ENCODE measurements at places on chromosomes 16 and 17.
A peak's percentile ranks its signal among the peaks of the same experiment; 100 is the strongest.

- no peak overlapping the region for H3K27ac ChIP-seq
- H3K27me3 ChIP-seq, result no peaks in the 10 kb centered on the region
- DNase-seq, result no peak
- H3K4me3 ChIP-seq, result no peak overlapping the region
- H3K4me1 ChIP-seq, result peaks cover 12% of the 10 kb centered on the region
Observed at GRCh38 chr16:25040543-25040942, 25.4 kb upstream of the ARHGAP17 start.

GRCh38 chr17:58005031-58005727, 1.9 kb downstream of the SRSF1 start:
- peaks cover 46% of the 10 kb centered on the region for H3K4me1 ChIP-seq
- peak overlapping the region; percentile 99 for H3K27ac ChIP-seq
- H3K36me3 ChIP-seq, result peaks cover 59% of the 10 kb centered on the region

- H3K36me3 ChIP-seq, result peaks cover 55% of the 10 kb centered on the region
- peak; percentile 94 for DNase-seq
- H3K4me1 ChIP-seq, result peaks cover 30% of the 10 kb centered on the region
- peak overlapping the region; percentile 66 for H3K27ac ChIP-seq
- H3K27me3 ChIP-seq, result no peaks in the 10 kb centered on the region
Observed at GRCh38 chr17:76714822-76715495, 4.2 kb upstream of the MXRA7 start.

DNA sequence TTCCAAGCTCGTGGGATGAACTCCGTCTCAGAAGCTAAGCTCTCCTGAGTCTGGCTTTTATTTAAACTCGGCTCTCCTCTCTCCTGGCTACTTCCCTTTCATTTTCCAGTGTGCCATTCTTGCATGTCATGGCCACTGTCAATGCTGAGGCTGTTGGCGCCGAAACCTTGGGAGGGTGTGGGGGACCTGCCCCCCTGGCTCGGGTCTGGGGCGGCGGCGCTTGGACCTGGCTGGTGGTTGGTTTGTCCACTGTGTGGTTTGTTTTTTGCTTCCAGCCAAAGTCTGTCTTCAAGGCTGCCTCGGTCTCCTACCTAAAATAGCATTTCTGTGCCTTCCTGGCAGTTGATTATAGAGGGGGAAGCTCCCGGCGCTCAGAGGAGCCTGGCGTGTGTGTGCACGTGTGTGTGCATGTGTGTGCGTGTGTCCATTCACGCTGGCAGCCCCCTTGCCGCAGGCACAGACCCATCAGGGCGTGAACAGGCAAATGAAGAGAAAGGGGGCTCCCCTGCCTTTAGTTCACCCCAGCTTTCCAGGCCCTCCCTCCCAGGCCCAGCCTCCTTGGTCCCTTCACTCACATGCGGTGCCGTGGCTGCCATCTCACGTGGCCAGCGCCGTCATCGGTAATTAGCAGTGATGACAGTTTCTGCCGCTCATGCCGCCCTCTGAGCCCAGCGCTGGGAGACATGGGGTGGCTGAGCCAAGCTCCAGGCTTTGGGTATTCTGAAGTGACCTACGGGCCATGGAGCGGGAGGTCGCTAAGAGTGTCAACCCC, 179.9 kb downstream of the SEC14L1 start:
- H3K4me1 ChIP-seq, result peaks cover 37% of the 10 kb centered on the region
- H3K36me3 ChIP-seq, result no peaks in the 10 kb centered on the region
- H3K4me3 ChIP-seq, result peak overlapping the region; percentile 66
- no peak overlapping the region for H3K27ac ChIP-seq

DNA sequence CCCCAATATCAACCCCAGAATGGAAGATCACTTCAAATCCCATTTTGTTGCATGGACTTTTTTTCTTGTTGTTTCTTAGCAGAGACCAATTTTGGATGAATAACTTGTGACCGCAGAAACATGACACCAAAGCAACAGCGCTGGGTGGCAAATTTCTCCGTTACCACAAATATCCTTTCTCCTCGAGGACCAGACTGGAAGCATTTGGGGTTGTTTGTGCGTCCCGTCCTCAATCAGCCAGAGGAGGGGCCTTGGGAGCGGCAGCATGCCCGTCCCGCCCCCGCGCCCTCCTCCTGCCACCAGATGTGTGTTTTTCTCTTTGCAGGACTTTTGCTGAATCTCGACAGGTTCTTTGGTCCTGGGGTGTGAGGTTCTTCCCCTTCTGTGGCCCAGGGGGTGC, 282.5 kb upstream of the FOXF1 start:
- H3K36me3 ChIP-seq, result no peaks in the 10 kb centered on the region
- no peak for DNase-seq
- H3K4me3 ChIP-seq, result no peak overlapping the region
- no peak overlapping the region for H3K27ac ChIP-seq
- no peaks in the 10 kb centered on the region for H3K4me1 ChIP-seq

GRCh38 chr16:70437582-70438557, 1.0 kb downstream of the ST3GAL2 start:
- DNase-seq, result peak; percentile 71
- H3K27ac ChIP-seq, result peak overlapping the region; percentile 96

DNA sequence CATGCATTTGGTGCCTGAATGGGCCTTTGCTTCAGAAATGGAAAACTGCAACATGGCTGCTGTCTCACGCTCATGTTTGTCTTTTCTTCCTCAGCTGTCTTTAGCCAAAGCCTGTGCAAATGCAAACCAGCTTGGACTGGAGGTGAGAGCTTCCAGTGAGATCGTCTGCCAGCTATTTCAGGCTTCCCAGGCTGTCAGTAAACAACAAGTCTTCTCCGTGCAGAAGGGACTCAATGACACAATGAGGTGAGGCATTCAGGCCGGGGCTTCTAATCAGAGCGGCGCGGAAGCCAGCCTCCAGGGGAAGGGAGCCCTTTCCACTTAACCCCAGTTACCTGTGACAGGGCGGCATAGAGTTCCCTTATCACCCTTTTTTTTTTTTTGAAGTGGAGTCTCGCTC, 14.3 kb downstream of the CCNF start:
- no peaks in the 10 kb centered on the region for H3K27me3 ChIP-seq
- no peaks in the 10 kb centered on the region for H3K4me1 ChIP-seq
- no peak for DNase-seq
- H3K36me3 ChIP-seq, result peaks cover 53% of the 10 kb centered on the region
- no peak overlapping the region for H3K4me3 ChIP-seq

DNA sequence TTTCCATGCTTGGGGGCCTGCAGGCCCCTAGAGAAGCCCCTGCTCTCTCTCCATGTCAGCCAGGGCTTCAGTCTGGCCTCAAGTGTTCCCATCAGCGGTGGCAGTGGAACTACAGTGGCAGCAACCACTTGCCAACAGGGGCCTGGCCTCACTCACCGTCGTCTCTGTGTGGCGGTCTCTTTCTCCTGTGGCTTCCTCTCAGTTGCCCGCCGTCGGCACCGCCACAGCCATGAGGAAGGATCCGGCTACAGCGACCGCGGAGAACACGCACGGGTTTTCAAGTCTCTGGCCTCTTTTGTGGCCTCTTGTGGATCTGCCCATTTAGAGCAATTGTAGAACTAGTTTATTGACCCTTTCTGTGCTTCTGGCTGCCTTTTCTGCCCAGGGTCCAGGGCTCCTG, 8.5 kb downstream of the ARMC7 start:
- H3K4me3 ChIP-seq, result no peak overlapping the region
- no peak for DNase-seq
- no peaks in the 10 kb centered on the region for H3K27me3 ChIP-seq
- H3K4me1 ChIP-seq, result peaks cover 24% of the 10 kb centered on the region
- peaks cover 37% of the 10 kb centered on the region for H3K36me3 ChIP-seq

GRCh38 chr17:62705778-62706597, 78.5 kb downstream of the MRC2 start:
- no peaks in the 10 kb centered on the region for H3K36me3 ChIP-seq
- no peak for DNase-seq
- H3K27ac ChIP-seq, result no peak overlapping the region
- H3K4me1 ChIP-seq, result peaks cover 4% of the 10 kb centered on the region
- H3K4me3 ChIP-seq, result no peak overlapping the region
